HCT116 (cell line): ENCODE measurements at places on chromosomes 7 and 10. TPM values are rescaled to one million over a fixed set of nuclear protein-coding genes. Genes with fewer than 3 reads are reported as not detected.

The PWWP2B gene
- total RNA-seq, result 13.9 TPM

The FAM237B gene
- not detected for total RNA-seq

The TUBB8 gene
- 0.39 TPM for total RNA-seq

DNA sequence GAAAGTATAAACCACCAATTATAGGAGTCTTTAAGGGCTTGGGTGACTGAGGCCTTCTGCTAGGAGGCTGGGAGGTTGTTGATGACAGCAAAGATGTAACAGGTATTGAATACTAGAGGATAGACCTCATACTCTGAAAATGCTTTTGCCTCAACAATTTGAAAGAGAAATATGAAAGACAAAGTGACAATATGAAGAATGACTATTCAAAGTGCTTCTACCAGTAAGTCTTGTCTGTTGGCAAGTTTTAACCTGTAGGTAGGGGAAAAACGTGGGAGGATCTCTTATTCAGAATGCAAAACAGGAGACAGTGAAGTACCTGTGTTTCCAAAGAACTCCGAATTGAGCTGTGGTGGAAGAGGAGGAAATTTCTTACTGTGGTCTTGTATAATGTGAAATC is 38.2 kb downstream of the GBF1 start:
- no peaks in the 10 kb centered on the region for H3K27me3 ChIP-seq
- H3K4me1 ChIP-seq, result no peaks in the 10 kb centered on the region
- H3K27ac ChIP-seq, result no peak overlapping the region
- no peak for DNase-seq

- peak; percentile 26 for DNase-seq
- H3K27ac ChIP-seq, result peak within 1 kb of the TSS; percentile 44; the same call in 1 of the 2 replicates
- peak within 1 kb of the TSS; percentile 58 for H3K4me3 ChIP-seq
- H3K4me1 ChIP-seq, result peaks cover 21% of the 10 kb centered on the region; the same call in 1 of the 2 replicates
- H3K27me3 ChIP-seq, result no peaks in the 10 kb centered on the region
- no peaks in the 10 kb centered on the region for H3K36me3 ChIP-seq
Measured at GRCh38 chr7:94655848-94656657, at the start of gene SGCE. TSS of gene SGCE (minus strand) at chr7:94656133. CDS start at chr7:94656098, 35 bp downstream.

DNA sequence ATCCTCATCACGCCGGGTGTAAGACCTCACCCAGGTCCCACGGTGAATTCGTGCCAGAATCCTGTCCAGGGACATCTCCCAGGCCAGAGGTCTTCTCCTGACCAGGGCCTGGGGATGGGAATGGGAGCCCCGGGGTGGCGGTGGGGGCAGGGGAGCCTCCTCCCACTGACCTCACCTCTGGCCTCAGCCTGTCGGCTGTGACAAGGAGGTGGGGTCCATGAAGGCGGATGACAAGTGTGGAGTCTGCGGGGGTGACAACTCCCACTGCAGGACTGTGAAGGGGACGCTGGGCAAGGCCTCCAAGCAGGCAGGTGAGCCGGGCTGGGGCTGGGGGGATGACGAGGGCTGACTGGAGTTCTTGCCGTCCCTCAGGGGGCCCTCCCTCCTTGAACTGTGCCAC is 41.3 kb downstream of the TBATA start:
- peaks cover 7% of the 10 kb centered on the region; the same call in 1 of the 2 replicates for H3K36me3 ChIP-seq
- no peak overlapping the region for H3K27ac ChIP-seq
- H3K4me3 ChIP-seq, result no peak overlapping the region
- no peaks in the 10 kb centered on the region for H3K4me1 ChIP-seq

- no peak overlapping the region for H3K27ac ChIP-seq
- H3K4me1 ChIP-seq, result no peaks in the 10 kb centered on the region
- H3K36me3 ChIP-seq, result no peaks in the 10 kb centered on the region
- H3K27me3 ChIP-seq, result no peaks in the 10 kb centered on the region
Measured at GRCh38 chr7:7821517-7821916, 103.1 kb upstream of the RPA3 start.
